Large intestine (tissue), 12 donors: ENCODE measurements at places on chromosomes 1 and 21. TPM values are rescaled to one million over a fixed set of nuclear protein-coding genes. Genes with fewer than 3 reads are reported as not detected.

Gene FOXO6
- 6.4 TPM for polyA plus RNA-seq

Gene CXADR
- 56.5 TPM for polyA plus RNA-seq

Gene IL19
- not detected for polyA plus RNA-seq

Gene PRAMEF2
- not detected for polyA plus RNA-seq

Gene KIF17
- 1.2 TPM for polyA plus RNA-seq

Gene GABPB2
- polyA plus RNA-seq = 11.6 TPM

Gene EDARADD
- polyA plus RNA-seq = 0.66 TPM

Gene SEMA6C
- polyA plus RNA-seq = 23.4 TPM

Gene NPPA
- polyA plus RNA-seq = 1.8 TPM

Gene CFAP126
- polyA plus RNA-seq = 0.15 TPM

Gene PIK3CD
- polyA plus RNA-seq = 16.1 TPM

DNA sequence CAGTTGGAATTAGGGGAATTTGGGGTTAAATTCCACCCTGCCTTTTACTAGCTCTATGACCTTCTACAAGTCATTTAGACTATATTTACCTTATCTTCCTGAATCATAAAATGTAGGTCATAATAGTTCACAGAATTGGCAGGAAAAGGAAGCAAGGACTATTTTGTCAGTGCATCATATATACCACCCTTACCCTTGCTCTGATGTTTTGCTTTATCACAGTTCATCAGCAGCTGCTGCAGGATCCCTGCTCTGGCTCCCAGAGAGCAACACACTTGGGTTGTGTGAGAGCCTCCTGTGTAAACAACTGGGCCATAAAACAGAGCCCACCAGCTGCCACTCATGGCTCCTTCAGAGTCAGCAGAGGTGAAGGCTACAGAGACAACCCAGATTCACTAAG is 631.6 kb upstream of the CAMK1G start:
- DNase-seq = peak; percentile 47

DNA sequence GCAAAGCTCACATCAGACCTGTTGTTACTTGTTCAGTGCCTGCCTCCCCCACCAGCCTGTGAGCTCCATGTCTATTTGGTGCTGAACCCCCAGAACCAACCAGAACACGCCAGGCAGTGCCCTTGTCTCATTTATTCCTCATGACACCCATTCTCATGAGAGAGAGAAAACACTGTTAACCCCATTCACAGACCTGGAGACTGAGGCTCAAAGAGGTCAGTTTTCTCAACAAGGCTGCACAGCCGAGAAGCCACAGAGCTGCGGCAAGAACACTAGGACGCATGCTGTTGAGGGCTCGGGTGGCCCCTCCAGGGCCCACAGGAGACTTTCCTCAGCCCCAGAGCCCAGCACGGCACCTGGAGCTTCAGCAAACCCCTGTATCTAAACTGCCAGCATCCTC is 13.1 kb downstream of the KCNN3 start:
- DNase-seq = no peak

DNA sequence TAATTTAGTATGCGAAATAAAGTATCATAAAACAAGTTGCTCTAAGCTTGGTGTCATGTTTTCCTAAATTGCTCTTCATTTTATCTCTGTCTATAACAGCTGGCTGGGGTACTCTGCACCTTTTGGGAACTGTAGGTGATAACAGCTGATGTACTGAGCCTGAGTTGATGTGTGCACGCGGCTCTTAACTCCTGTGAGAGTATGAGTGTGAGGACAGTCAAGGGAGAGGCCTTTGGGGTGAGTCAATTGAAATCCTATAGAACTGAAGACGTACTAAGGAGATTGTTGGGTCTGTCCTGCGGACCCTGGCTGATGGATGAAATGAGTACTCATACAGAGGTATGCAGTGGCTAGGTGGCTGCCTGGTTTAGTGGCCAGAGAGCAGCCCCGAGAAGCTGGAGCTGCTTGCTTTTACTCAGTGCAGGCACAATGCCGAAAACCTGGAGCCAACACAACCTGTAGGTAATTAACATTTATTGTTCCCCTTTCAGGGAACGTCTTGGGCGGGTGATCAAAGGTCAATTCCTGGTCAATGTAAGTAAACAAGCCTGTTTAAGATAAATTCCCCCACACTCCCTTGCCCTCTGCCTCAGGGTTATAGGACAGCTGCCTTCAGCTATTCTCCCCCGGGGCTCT is 188.5 kb downstream of the PRDM2 start:
- DNase-seq = peak; percentile 90

DNA sequence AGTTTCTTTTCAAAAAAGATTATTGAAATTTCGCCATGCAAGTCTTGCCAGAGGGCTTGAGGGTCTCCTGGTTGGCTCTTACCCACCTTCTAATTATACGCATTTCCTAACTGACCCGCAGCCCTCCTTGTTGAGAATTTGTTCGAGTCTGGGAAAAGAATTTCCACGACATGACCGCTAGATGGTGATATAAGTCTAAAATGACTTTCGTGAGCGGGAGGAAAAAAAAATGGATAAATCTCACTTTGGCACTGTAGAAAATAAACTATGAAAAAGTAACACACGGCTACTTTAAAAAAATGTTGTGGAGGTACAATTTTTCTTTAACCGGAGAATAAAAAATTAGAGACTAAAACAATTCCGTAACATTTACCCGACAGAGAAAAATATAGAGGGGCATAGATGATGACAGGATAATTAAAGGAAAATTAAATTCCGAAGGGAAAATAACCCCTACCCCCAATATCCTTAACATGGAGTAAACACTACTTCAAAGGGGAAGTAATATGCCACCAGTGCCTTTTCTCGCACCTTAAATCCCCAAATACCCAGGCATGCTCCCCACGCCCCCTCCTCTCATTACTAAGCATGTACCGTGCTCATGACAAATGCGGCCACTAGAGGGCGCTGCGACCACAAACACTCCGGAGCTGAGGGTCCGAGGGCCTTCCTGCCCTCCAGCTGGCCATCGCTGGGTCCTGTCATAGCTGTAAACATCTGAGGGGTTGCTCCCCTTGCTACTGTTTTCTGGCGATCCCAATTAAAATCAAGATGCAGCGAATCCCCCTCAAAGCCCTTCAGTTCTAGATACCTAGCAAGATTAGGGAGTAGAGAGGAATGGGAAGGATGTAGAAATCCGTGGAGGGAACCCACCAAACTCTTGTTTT is 266.9 kb downstream of the ASTN1 start:
- DNase-seq = peak; percentile 27

- no peak for DNase-seq
These were observed 64.6 kb upstream of the BCAR3 start for GRCh38 chr1:93746021-93746812.

DNA sequence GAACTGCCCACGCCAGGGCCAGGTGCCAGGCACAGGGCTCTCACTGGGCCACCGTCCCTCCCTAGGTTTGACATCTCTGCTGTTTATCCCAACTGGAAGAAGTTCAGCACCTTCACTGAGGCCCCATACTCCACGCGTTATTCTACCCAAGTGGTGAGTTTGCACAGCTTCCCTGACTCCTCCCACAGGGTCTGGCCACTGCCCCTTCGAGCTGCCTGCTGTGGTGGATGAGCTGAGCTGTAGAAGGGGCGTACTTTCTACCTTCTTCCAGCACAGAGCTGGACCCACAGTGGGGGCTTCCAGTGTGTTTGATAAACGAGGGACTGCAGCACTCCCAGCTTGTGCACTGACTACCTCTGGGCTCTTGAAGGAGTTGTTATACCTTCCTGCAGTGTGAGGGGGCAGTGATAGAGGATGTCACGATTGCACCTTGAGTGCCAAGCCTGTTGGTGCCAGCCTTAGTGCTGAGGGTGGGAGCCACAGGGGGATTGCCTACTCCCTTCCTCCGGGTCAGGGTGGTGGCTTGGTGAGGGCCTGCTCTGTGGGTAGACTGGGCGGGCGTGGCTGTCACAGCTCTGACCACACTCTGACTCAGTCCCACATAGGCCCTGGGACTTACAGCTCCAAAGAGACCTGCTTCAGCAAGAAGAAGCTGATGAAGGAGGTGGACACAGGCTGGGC is 5.9 kb upstream of the TTC22 start:
- no peak for DNase-seq

DNA sequence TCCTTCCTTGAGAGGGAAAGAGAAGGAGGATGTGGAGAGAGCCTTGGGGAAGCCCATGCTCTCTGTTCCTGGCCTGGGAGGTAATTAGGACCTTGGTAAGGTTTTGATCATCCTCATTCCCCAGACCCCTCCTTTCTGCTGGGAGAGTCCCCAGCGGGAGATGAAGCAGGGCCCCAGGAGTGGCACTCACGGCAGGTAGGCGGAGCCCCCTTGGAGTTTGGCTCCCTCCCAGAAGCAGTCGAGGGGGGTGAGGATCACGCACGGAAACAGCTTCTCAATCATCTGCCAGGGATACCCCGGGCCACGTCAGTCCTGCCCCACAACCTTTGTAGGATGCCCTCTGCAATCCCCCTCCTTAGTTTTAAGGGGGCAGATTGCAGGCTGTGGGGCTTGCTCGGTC is 11.5 kb downstream of the PTCH2 start:
- DNase-seq = peak; percentile 43

DNA sequence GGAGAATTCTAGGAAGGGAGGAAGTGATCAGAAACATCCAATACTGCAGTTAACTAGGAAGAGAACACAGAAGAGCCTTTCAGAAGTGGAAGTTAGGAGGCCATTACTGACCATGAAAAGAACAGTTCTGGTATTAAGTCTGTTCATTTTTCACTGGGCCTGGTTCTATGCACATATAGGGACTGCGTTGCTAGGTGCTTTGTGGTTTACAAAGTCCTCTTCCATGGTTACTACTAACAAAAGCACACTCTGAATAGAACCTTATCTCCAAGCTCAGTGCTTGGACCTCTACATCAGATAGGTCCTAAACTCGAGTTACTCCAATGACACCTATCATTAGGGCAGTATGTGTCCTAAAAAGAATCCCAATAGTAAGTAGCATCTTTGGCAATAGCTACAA is 75.4 kb downstream of the RPAP2 start:
- no peak for DNase-seq

DNA sequence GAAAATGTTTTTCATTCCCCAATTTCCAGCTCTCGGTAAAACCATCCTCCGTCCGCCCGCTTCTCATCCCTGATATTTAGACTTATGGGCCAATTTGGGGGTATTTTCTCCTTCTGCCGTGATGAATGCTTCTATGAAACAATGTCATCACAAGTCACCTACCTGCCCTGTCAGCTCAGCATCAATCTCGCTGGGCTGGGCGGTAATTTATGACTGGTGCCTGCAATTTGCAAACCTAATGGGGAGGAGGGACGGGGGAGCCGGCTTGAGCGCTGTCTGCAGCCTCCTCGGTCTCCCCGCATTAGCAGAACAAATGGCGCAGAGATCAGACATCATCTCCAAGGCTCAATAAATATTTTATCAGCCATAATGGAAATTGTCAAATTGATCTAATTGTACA is 72.1 kb downstream of the PRDM16 start:
- DNase-seq = no peak

- DNase-seq = no peak
These were observed 42.4 kb downstream of the C1orf87 start for GRCh38 chr1:60031146-60031545.

DNA sequence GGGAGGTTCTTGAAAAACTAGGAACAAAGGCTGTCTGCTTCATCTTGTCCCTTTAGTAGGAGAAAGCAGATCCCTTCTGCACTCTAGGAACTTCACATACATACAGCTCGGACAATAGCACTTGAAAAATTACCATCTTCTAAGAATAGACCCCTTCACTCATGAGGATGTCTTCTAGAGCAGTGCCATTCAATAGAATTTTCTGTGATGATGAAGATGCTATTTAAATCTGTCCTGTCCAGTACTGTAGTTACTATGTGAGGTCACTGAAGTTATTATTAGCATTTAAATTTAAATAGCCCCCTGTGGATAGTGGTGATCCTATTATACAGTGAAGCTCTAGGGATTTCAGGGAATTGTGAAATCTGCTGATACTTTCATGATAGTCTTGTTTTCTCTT is 46.4 kb upstream of the RAB3GAP2 start:
- DNase-seq = no peak

GRCh38 chr1:243268751-243269460 is 13.1 kb downstream of the SDCCAG8 start:
- DNase-seq = no peak

GRCh38 chr1:186965847-186966246 is 137.1 kb downstream of the PLA2G4A start:
- DNase-seq = no peak

GRCh38 chr1:166490437-166490991 is 323.7 kb upstream of the FAM78B start:
- DNase-seq = no peak

- peak; percentile 76 for DNase-seq
These were observed 55.2 kb upstream of the TARBP1 start for GRCh38 chr1:234533975-234534876.

GRCh38 chr1:46461809-46462448 is 27.7 kb upstream of the DMBX1 start:
- no peak for DNase-seq

GRCh38 chr1:159790237-159790917 is 9.6 kb downstream of the DUSP23 start:
- DNase-seq = peak; percentile 52

- DNase-seq = no peak
These were observed 22.8 kb downstream of the CDC7 start for GRCh38 chr1:91523482-91523881.

DNA sequence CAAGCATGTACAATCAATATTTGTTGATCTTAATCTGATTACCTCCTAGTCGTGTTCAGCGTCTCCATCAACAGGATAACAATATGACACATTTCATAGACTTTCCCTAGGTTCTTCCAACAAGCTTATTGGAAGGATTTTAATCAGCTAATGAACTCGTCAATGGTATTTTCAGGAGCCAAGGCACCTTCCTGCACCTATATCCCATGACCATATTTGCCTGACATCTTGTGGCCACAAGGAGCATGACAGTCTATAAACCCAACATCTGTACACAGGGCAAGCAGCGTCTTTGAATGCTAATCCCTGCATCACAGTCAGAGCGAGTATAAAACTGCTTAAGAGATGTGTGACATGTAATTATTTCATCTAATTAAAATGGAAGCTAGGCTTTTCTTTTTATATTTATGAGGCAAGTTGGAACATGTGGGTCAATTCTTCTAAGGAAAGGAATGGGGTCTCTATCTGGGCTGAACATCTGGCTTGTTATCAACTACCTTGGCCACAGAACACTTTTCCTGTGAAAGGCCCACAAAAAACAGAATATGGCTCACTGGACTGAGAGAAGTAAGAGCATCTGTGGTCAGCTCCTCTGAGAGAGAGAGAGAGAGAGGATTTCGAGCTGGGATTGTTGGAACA is 388.8 kb downstream of the NTNG1 start:
- peak; percentile 47 for DNase-seq

DNA sequence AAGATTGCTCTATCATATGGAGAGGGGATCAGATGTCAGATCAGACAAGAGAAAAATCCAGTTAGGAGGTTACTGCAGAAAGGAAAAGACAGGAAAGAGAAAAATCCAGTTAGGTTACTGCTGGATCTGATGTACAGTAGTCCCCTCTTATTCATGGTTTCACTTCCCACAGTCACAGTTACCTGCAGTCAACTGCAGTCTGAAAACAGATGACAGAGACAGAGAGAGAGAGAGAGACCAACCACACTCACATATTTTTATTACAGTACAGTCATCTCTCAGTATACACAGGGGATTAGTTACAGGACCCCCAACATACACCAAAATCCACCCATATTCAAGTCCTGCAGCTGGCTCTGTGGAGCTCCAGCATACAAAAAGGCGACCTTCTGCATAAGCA is 29.3 kb downstream of the NUP133 start:
- no peak for DNase-seq

- no peak for DNase-seq
These were observed 544.9 kb upstream of the NEGR1 start for GRCh38 chr1:72827278-72827677.
